Dermis lymphatic vessel endothelial cell (primary cell): ENCODE measurements at places on chromosomes 5 and 9. TPM values are rescaled to one million over a fixed set of nuclear protein-coding genes. Genes with fewer than 3 reads are reported as not detected.

The ZNF883 gene
- total RNA-seq, result 0.17 TPM in 1 of 2 replicates, not detected in the other

The CEL gene
- total RNA-seq, result 0.09 TPM in 1 of 2 replicates, not detected in the other

The FYB1 gene
- not detected in 2 replicates for total RNA-seq

The SLIT3 gene
- under 0.01 TPM in 1 of 2 replicates, not detected in the other for total RNA-seq

The SCAI gene
- 3.6 and 4.8 TPM in 2 replicates for total RNA-seq

The SAXO1 gene
- not detected in 2 replicates for total RNA-seq

The PCDHA1 gene
- total RNA-seq, result under 0.01 and 0.09 TPM in 2 replicates

The LECT2 gene
- not detected in 2 replicates for total RNA-seq

The CHSY3 gene
- 4.4 and 5.2 TPM in 2 replicates for total RNA-seq

The FBN2 gene
- 1.3 and 4.3 TPM in 2 replicates for total RNA-seq

The ADRB2 gene
- total RNA-seq, result 13.0 and 17.3 TPM in 2 replicates

The TSSK1B gene
- total RNA-seq, result not detected in 2 replicates

The DMXL1 gene
- 27.1 and 29.1 TPM in 2 replicates for total RNA-seq

The CMBL gene
- 3.0 and 4.1 TPM in 2 replicates for total RNA-seq

The DPYSL3 gene
- 18.3 and 28.7 TPM in 2 replicates for total RNA-seq

The NPR3 gene
- 0.26 and 1.5 TPM in 2 replicates for total RNA-seq

The ROR2 gene
- not detected in 2 replicates for total RNA-seq

The CXCL14 gene
- total RNA-seq, result not detected in 2 replicates

The PSAT1 gene
- 3.4 and 6.5 TPM in 2 replicates for total RNA-seq

The DDX46 gene
- total RNA-seq, result 13.8 and 18.8 TPM in 2 replicates

The CRHBP gene
- not detected in 2 replicates for total RNA-seq

The TXNDC8 gene
- not detected in 2 replicates for total RNA-seq

The GPR150 gene
- total RNA-seq, result under 0.01 TPM in 2 replicates

The ARL15 gene
- 94.4 and 162 TPM in 2 replicates for total RNA-seq

The PRRX2 gene
- 0.17 and 0.33 TPM in 2 replicates for total RNA-seq

The THBS4 gene
- 0.17 and 0.22 TPM in 2 replicates for total RNA-seq

The SH3TC2 gene
- total RNA-seq, result 21.3 and 33.8 TPM in 2 replicates

The FCHO2 gene
- 35.2 and 37.9 TPM in 2 replicates for total RNA-seq

The SOHLH1 gene
- not detected in 2 replicates for total RNA-seq

The ENTREP1 gene
- total RNA-seq, result 7.6 and 8.0 TPM in 2 replicates
